RWPE1 (cell line): ENCODE measurements at places on chromosomes 16 and 17.

DNA sequence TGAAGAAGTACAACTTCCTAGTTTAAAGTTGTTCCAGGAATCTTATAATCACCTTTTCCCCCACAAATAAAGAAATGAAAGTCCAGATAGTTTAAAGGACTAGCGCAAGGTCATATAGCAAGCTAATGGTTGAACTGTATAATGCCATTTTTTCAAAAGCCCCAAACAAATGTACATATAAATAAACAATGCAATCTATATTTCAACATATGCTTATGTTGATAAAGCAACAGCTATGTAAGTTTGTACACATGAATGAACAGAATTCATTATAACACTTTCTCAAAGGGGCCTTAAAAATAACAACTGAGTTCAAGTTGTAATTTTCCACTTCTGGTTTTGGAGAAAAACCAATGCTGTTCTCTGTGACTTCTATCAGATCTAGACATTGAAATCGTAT is 1628.6 kb downstream of the CDH8 start:
- DNase-seq, result no peak

DNA sequence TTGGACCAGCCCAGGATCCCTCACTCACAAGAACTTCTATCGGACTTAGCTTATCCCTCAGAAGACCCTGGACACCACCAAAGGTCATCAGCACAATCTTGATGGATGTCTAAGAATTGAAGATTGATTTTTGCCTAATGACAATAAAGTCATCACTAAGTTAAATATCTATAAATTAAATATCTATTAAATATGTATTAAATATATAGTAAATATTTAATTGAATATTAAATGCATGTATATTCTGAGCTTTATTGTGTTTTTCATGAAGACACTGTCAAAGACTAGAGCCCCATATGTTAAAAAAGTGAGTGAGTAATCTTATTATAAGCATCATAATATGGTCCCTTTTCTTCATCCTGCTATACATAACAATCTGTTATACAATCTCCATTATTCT is 751.1 kb downstream of the KCNJ2 start:
- no peak for DNase-seq

DNA sequence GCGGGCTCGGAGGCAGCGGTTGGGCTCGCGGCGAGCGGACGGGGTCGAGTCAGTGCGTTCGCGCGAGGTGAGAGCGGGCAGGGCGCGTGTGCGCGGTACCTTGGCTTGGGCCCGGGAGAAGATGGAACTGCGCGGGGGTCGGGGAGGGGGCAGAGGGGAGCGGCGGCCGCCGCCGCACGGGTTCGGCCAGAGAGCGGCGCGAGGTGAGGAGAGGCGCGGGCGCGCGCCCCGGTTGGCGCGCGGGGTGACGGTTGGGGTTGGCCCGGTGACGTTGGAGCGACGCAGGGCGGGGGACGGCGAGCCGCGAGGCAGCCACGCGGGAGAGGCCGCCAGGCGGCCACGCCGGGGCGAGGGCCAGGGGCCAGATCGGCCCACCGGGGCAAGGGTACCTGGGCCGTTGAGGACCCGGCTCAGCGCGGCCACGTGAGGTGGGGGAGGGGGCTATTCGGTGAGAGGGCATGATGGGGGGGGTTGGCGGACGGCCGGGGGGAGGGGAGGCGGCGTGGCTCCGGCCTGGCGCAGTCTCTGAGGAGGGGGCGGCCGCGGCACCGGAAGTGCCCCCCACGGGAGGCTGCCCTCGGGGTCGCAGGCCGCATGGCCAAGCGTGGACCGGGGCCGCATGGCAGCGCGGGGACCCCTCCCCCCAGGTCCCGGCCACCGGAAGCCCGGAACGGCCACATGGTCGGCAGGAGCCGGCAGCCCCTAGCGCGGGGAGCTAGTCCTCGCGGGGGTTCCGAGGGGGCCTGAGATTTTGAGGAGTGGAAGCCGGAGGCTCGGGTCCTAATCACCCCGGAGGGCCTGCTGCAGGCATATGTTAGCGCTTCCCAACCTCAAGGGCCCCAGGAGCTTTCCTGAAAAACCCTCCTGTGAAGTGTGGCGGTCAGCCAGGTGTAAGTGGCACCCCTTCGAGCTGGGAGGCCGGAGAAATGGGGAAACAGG is 527 bp downstream of the EIF5A start:
- DNase-seq, result peak; percentile 26

- DNase-seq, result no peak
Observed at GRCh38 chr17:76036497-76037261, 9.6 kb upstream of the EVPL start.

DNA sequence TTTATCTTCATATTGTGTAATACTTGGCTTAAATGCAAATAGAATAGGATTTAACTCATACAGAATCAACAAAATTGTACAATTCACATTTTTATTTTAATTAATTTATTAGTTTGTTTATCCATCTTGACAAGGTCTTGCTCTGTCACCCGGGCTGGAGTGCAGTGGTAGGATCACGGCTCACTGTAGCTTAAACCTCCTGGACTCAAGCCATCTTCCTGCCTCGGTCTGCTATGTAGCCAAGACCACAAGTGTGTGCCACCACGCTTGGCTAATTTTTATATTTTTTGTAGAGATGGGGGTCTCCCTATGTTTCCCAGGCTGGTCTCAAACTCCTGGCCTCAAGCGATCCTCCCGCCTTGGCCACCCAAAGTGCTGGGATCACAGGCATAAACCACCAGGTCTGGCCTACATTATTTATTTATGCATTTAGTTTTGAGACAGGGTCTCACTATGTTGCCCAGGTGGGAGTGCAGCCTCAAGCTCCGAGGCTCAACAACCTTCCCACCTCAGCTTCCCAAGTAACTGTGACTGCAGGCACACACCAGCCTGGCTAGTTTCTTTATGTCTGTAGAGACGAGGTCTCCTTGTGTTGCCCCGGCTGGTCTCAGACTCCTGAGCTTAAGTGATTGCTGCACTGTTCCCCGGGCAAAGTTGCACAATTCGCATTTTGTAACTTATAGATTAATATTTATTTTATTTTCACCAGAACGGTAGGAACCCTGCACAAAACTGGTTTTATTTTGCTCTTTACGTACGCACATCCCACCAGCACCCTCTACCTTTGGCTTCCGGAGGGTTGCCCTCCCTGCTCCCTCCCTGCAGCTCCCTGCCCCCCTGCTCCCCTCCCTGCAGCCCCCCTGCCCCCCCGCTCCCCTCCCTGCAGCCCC is 4.9 kb downstream of the DPEP1 start:
- DNase-seq, result no peak

DNA sequence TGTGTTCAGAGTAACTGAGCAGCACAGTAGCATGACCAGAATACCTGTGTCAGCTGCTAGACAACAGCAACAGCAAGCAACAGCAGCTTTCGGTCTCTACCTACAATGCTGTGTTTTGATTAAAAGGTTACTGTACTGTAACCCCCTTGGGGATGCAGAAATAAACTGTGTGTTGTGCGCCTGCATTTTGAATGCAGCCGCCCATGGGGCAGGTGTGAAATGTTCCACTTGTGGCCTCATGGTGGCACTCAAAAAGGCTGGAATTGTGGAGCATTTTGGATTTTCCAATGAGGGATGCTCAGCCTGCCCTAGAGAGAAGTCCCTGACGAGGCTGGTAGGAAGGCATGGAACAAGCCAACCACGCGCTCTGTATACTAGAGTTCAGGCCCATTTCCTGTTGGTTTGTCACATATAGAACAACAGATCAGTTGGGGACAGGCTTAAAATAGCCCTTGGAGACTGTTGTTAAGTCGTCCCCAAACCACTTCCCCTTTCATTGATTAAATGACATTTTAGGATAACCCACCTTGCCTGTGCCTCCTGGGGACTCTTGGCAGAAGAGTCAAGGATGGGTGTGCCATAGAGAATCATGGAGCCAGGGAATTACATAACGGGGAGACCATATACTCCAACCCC is 27.1 kb downstream of the SCPEP1 start:
- DNase-seq, result no peak

GRCh38 chr16:6362321-6362720 is 970.3 kb upstream of the RBFOX1 start:
- DNase-seq, result no peak

DNA sequence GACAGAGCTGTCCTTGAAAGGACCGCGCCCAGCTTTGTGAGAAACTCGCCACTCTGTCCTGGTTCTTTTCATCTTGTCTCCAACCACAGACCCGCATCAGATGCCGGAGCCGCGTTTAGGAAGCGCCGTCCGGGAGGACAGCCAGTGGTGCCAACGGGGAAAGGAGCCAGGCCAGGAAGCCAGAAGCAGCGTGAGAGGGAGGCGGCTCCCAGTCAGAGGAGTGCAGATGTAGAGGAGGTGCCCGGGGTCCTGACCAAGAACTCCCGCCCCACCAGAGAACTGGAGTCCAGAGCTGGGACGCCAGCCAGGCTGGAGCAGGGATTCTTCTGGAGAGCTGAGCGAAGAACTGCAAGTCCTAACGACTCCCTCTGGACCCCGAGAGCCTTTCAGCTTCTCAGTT is 49.3 kb upstream of the TNRC6C start:
- DNase-seq, result no peak

- DNase-seq, result peak; percentile 89
Observed at GRCh38 chr17:39927101-39927928, at the start of the genes LRRC3C and ORMDL3. Gene LRRC3C (plus strand): TSS chr17:39927732. CDS start chr17:39941524, 13,792 bp downstream. Gene ORMDL3 (minus strand): TSS chr17:39927601. CDS start chr17:39924203, 3,398 bp downstream.

- peak; percentile 28 for DNase-seq
Observed at GRCh38 chr17:9768381-9768934, 22.9 kb downstream of the DHRS7C start.

GRCh38 chr17:5282642-5283217 is 646 bp downstream of the RABEP1 start:
- DNase-seq, result no peak

DNA sequence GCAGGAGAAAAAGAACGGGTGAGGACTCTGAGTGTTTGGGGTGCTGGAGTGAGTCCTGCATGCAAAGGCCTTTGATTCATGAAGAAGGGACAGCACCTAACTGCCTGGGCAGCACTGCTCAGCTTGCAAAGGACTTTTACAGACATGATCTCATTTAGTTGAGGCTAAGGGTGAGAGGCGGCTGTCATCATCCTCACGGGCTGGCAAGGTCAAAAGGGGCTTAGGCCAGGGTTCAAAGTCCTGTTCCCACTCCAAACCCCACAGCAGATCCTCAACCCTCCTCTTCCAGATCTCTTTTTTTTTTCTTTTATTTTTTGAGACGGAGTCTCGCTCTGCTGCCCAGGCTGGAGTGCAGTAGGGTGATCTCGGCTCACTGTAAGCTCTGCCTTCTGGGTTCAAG is 4.8 kb downstream of the RHBDF2 start:
- no peak for DNase-seq

DNA sequence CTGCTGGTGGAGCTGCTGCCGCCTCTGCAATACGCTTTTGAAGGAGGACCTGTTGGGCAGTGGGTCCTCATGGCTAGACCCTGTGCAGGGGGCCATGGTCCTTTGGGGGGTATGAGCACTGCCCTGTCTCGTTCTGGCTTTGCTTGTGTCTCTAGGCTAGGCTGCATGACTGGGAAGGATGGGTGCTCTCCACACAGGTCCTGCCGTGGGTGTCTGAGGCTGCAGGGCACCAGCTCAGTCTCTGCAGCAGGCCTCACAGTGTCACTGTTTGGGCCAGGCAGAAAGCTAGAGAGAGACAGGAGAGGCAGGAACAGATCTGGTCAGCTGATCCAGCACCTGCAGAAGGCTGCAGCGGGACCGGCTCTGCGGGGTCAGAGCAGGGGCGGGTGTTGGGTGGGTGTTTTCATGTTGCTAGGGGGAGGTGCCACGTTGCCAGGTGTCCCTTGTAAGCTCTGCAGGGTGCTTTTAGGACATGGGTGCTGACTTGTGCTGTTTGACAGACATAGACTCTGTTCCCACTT is 111.4 kb downstream of the SNX29 start:
- DNase-seq, result no peak

GRCh38 chr16:77330332-77331042 is 104.3 kb downstream of the ADAMTS18 start:
- DNase-seq, result no peak

- DNase-seq, result no peak
Observed at GRCh38 chr17:3596804-3597464, 12.3 kb downstream of the TRPV1 start.
